ENCODE measurements at places on chromosomes 6 and 20.

DNA sequence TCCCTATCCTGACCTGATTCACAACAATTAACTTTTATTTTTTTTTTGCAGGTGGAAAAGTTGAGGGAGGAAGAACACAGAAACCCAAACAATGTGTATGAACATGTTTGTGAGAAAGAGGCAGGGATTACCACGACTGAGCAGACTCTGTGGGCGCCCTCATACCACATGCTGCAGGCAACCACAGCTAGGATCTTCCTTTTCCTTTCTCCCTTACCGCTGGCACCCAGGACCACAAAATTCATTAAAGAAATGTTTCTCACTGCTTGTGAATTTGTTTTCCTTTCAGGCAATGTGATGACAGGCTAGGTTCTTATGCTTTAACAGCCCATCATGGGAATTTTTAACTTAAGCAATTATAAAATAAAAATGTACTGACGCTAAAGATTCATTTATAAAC is 287.1 kb downstream of the GMDS start:
- DNase-seq: no peak

- DNase-seq: peak; percentile 5
Observed at GRCh38 chr6:53702316-53702715, 36.8 kb upstream of the KLHL31 start.

GRCh38 chr6:110534731-110535492 is 58.5 kb upstream of the SLC22A16 start:
- DNase-seq: peak; percentile 43

GRCh38 chr6:78954740-78955139 is 87.4 kb downstream of the IRAK1BP1 start:
- no peak for DNase-seq

DNA sequence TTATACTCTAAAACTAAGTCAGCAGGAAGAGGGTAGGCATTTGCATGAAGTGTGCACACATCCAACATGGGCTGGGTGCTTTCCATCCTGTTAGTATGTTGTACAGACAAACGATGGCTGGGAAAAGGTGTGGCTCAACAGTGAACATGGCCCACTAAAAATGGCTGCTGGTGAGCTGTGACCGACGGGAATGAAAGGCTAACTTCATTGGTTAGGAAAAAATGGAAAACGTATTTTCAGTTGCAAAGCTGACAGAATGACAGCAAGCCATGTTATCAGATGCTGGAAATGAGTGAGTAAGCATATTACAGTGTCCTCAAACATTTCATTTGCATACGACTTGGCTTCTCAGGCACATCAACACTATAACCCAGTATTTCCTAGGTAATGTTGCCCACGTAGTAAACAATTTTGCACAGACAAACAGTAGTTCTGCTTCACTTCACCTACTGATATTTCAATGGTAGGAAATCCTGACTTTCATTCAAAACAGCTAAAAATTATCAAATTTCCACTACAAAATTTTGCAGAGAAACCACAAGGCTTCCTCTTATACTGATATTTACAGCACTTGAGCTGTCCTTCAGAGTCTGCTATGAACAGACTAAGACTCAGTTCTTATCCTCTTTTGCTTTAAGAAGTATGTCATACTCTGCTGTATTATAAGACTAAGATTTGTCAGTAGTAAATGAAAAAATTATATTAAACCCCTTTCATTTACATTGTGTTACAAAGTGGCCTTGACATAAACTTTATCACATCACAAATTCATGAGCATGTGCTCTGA is 98.9 kb downstream of the IRF4 start:
- DNase-seq: no peak

DNA sequence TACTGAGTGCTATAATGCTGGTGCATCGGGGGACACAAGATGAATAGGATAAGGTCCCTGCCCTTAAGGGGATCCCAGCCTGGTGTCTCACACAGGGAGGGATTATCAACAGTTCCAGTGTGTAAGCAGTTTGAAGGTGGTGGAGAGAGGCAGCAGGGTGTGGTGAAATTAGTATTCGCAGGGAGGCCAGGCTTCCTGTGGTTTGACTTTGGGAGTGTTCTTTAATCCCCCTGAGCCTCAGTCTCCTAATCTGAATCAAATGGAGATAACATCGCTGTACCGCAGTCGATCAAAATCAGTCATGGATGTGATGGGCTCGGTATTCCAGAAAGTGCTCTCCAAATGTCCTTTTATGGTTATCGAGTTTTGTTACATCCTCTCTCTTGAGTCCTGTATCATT is 288.1 kb upstream of the SUPT3H start:
- no peak for DNase-seq

DNA sequence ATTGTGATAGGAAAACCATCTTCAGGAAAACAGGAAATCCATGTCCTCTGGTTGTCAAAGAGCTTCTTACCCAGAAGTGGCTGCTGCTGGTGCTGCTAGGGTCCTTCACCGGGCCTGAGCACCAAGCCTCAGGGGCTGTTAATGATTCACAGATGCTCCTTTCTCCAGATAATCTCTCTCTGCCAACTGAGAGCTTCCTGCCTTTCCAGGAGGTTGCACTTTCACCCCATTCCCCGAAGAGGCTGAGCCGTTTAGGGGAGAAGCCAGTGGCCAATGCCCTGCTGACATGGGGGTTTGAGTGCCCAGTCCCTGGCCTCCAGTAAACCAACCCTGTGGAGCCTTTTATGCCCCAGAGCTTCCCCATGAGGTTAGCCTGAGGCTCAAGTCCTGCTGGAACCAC is 122.4 kb downstream of the CBLN4 start:
- DNase-seq: no peak

- no peak for DNase-seq
Observed at GRCh38 chr6:125854355-125854754, 63.6 kb downstream of the NCOA7 start.

DNA sequence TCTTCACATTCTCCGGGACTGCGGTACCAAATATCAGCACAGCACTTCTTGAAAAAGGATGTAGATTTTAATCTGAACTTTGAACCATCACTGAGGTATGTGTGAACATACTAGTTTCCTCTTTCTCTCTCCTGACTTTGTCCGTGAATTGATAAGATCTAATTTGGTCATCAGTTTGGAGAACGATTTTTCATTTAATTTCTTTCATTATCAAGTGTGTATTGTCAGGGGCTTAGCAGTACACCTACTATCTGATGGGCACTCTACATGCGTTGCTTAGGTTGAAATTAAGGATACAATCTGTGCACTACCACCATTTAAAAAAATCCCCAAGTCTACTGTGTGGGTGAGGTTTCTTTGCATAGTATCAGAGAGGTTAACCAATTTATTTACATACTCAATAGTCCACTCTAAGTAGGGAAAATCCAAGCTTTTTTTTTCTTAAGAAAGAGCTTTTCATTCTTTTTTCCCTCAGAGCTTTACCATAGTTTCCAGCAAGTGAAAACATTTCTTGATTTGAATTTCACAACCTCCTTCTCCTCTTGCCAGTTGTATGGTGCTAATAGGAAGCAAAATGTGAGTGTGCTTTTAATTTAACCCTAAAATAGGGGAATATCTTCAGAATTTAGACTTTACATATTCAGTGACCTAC is 105.4 kb upstream of the ESR1 start:
- DNase-seq: peak; percentile 78

DNA sequence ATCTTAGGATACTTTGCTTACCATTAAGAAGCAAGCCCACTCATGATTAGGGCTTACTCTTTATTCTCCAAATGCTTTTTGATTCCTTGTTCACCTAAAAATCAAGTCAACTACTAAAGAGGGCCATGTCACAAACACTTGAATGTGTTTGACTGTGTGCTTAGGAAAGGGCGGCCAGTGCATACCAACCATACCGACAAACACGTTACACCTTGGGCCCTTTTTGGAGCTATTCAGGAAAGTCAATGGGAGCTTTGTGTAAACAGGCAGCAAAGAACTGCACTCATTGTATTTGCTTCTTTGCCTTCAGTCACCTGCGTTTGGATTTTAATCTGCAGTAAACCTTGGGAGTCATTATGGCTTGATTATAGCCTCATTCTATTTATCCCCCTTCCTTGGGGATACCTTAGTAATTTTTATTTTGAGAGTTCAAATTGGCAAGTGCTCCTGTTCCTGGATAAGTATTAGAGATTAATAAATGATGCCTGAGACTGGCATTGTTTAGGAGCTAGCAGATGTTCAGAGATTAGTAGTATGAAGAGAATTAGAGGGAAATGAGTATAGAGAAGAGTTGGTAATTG is 102.6 kb upstream of the HDGFL1 start:
- DNase-seq: no peak

DNA sequence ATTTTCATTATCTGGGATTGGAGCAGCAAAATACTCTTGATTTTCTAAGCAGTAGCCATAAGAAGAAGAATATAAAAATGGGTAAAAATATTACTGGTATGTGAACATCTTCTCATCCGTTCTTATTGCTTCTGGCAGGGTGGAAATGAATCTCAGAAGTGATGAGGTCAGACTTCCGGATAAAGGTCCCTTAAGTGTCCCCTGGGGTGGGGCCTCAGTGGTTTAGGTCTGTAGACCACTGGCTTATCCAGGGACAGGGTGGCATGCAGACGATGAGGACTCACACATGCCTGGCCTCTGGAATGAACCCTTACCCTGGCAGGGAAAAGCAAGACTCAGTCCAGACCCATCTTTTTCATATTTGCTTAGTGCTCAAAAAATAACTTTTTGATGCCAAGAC is 143.3 kb downstream of the UST start:
- DNase-seq: no peak

- DNase-seq: no peak
Observed at GRCh38 chr6:165674155-165675029, 11.4 kb upstream of the PDE10A start.

GRCh38 chr6:20969551-20969950 is 435.3 kb downstream of the CDKAL1 start:
- DNase-seq: no peak

GRCh38 chr20:9036593-9036992 is 32.3 kb upstream of the PLCB4 start:
- no peak for DNase-seq

DNA sequence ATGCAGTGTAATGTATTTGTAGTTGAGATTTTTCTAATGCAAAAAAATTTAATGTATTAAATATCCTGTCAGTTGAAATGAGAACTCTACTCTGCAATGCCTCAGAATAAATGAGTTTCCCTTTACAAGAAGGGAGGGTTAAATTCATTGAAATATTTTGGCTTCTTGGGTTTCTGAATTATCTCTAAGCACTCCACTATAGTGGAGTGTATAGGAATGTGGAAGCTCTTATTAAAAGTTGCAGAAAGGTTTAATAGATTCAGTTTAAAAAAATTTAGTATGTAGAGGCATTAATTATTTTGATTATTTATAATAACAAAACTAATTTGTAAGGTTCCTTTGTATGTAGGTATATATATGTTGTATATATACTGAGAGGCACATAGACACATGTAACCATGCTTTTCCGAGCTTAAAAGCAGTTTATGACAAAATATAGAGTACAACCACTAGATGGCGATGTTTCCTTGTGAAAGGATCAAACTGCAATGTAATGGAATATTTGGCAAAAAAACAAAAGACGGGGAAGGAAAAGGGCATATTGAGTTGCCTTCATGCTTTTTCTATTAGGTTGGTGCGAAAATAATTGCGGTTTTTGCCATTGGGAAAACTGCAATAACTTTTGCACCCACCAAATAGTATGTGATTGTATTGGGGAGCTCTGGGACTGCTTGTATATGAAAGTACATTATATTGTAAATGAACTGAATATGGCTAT is 144.2 kb downstream of the MYO6 start:
- DNase-seq: peak; percentile 38

- no peak for DNase-seq
Observed at GRCh38 chr6:119040229-119040628, 38.2 kb downstream of the FAM184A start.

- DNase-seq: peak; percentile 60
Observed at GRCh38 chr6:112086744-112087135, 542 bp downstream of the TUBE1 start.

DNA sequence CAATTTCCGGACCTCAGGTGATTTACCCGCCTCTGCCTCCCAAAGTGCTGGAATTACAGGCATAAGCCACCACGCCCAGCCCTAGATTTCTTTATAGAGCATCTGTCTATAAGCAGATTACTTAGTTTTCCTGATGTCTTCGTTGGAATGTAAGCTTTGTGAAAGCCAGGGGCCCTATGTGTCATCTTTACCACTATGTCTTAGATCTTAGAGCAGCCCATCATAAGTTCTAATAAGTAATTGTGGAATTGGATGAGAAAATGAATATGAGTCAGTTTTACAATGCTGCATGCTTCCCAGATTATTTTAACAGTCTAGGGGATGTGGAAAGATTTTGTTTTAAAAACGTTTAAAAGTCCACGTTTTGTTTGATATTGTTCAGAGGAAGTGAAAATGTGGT is 9.1 kb upstream of the ZBTB2 start:
- peak; percentile 12 for DNase-seq

DNA sequence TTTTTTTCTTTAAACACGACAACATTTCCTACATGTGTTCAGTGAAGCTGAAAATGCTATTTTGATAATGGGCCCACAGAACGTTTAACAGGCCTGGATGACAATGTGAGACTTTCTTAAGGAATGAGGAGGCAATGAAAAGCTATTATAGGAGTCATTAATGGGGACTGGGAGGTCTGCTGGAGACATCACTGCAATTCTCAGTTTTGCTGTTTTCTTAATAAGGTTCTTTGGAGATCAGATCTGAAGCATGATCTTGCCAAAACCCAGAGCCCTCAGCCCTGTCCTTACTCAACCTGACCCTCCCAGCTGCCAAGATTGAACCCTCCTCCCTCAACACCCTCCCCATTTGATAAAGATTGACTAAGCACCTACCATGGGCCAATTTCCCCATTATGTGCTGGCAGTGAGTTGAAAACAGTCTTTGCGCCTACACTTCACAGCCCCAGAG is 353.1 kb downstream of the MAFB start:
- DNase-seq: no peak

DNA sequence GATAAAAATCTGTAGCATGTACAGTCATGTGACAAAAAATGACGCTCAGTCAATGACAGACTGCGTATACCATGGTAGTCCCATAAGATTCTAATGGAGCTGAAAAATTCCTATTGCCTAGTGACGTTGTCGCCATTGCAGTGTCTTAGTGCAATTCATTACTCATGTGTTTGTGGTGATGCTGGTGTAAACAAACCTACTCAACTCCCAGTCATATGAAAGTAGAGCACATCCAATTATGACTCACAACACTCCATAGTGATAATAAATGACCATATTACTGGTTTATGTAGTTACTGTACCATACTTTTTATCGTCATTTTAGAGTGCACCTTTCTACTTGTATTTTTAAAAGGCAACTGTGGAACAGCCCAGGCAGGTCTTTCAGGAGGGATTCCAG is 45.0 kb downstream of the TFAP2A start:
- DNase-seq: no peak

- DNase-seq: no peak
Observed at GRCh38 chr6:88910922-88911778, 52.3 kb downstream of the RNGTT start.

DNA sequence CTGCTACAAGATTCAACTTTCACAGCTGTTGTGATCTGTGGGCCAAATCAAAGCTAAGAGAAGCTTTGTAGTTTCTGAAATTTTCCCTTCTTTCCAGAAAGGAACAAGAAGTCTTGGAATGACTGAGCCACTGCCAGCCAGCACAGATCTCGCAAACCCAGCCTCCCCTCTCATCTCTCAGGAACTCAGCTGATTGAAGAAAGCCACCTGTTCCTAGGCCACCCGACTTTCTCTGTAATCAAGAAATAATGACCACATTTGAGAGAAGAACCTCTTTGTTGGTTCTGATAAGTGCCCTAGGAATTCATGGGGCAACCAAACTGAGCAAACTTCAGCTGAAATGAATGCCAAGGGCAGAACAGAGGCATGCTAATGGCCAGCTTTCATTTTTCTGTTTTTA is 61.7 kb downstream of the HDGFL1 start:
- no peak for DNase-seq

All from inflammatory macrophage treated with lipopolysaccharide for 4 hours (primary cell).